ENCODE measurements at places on chromosomes 5 and 9. TPM values are rescaled to one million over a fixed set of nuclear protein-coding genes. Genes with fewer than 3 reads are reported as not detected.

DNA sequence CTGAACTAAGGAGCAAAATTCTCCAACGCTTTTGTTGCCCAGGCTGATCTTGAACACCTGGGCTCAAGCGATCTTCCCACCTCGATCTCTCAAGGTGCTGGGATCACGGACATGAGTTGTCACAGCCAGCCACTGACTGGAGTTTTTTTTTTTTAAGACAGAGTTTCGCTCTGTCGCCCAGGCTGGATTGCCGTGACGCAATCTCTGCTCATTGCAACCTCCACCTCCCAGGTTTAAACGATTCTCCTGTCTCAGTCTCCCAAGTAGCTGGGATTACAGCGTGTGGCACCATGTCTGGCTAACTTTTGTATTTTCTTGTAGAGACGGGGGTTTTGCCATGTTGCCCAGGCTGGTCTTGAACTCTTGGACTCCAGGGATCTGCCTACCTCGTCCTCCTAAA, 58.2 kb downstream of the EHMT1 start:
- peak overlapping the region; percentile 56 for H3K27ac ChIP-seq
- H3K4me3 ChIP-seq, result peak overlapping the region; percentile 24
- no peaks in the 10 kb centered on the region for H3K27me3 ChIP-seq
- H3K36me3 ChIP-seq, result peaks cover 15% of the 10 kb centered on the region
- no peak for DNase-seq

DNA sequence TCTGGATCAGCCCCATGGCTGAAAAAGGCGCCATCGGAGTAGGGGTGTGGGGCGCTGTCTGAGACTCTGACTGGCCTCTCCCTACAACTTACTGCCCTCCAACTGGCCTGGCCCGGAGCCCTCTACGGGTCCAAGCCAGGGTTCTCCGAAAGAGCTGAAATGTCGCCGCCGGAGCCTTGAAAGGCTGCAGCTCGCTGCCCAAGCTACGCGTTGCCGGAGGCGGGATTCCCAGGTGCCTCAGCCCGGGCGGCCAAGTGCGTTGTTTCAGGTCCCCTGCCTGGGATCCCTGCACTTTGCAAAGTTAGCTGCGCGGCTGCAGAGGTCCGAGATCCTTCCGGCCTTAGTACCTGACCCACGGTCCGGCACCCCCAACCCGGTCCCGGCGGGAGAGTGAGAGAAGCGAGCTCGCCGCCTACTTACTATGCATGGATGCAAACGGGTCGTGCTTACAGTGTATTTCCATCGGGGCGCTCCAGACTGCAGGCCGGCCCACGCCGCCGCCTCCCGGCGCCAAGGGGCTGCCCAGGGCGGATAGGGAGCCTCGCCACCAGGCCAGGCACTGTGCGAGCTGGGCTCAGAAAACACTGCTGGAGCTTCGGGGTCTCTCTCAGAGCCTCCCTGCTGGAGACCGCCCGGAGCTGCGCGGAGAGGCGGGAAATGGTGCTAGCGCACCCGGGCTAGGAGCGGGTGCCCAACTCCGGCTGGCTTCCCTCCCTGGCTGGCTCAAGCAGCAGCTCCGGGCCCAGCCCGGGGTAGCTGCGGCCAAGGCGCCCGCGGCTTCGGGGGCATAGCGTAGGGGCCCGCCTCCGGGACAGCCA, 7.7 kb downstream of the PAX5 start:
- H3K27me3 ChIP-seq, result peaks cover 57% of the 10 kb centered on the region
- DNase-seq, result no peak
- no peaks in the 10 kb centered on the region for H3K36me3 ChIP-seq
- H3K4me3 ChIP-seq, result no peak overlapping the region
- no peak overlapping the region for H3K27ac ChIP-seq

Gene LRRC70
- 0.73 TPM for total RNA-seq

Gene ENTREP1
- total RNA-seq, result not detected

GRCh38 chr9:113484258-113484730, 20.8 kb downstream of the RGS3 start:
- H3K36me3 ChIP-seq, result no peaks in the 10 kb centered on the region
- H3K4me3 ChIP-seq, result no peak overlapping the region
- peaks cover 31% of the 10 kb centered on the region for H3K27me3 ChIP-seq
- H3K27ac ChIP-seq, result no peak overlapping the region

Gene CMYA5
- 0.31 TPM for total RNA-seq

GRCh38 chr5:9686216-9686615, 56.1 kb upstream of the TAS2R1 start:
- no peak overlapping the region for H3K27ac ChIP-seq
- no peaks in the 10 kb centered on the region for H3K4me1 ChIP-seq
- no peaks in the 10 kb centered on the region for H3K27me3 ChIP-seq
- DNase-seq, result no peak
- no peak overlapping the region for H3K4me3 ChIP-seq
- no peaks in the 10 kb centered on the region for H3K36me3 ChIP-seq

DNA sequence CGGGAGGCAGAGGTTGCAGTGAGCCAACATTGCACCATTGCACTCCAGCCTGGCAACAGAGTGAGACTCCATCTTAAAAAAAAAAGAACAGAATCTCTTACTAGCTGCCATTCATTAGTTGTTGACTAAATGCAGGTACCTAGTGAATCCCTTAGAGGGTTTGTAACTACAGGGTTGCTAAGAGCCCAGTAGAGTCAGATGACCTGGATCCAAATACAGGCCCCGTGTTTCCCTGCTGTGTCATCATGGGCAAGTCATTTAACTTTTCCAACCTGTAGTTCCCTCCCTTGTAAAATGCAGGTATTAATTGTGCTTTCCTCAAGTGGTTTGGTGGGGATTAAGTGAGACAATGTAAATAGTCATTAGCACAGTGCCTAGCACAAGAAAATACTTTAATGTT, 32.8 kb downstream of the PLAC8L1 start:
- DNase-seq, result no peak
- no peak overlapping the region for H3K4me3 ChIP-seq
- no peaks in the 10 kb centered on the region for H3K36me3 ChIP-seq

Gene SPATA31D4
- total RNA-seq, result not detected

Measured in K562 (cell line).